CD4-positive, alpha-beta T cell treated with Interleukin-4 for 4 hours (primary cell): ENCODE measurements at places on chromosomes 5 and 9.

DNA sequence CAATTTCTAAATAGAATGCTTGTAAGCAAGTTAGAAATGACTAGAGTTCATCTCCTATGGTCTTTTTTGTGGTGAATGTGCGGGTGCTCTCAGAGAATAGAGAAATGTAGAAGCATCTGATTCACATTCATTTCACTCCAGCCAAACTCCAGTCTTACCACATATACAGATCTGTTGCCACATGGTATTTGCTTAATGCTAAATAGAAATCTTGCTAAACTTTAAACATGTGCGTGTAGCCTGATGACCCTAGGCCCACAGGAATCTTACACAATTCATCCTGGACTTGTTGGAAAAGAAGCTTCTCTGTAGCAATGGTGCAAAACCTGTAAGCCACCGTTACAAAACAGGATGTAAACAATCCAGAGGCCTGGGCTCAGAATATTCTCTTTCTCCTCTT, 135.2 kb downstream of the PCSK1 start:
- no peak for DNase-seq

DNA sequence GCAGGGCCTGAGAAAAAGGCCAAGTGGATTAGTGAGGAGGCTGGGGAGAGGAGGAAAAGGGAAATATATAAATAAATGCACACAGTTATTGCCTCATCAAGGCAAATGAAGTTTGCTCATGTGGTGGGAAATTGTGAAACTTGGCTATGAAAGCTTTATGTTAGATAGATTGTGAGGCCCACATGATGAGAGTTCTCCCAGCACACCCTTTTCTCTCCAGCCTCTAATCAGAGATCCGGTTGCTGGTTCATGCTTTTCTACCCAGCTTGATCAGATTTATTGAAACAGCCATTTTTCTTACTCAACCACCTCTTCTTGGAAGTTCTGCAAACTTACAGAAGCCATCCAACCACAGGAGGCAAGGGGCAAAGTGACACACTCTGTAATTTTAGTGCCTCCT, 125.8 kb upstream of the KLF4 start:
- DNase-seq, result peak; percentile 10

- no peak for DNase-seq
Measured at GRCh38 chr5:138912093-138912492, 37.0 kb upstream of the LRRTM2 start.

DNA sequence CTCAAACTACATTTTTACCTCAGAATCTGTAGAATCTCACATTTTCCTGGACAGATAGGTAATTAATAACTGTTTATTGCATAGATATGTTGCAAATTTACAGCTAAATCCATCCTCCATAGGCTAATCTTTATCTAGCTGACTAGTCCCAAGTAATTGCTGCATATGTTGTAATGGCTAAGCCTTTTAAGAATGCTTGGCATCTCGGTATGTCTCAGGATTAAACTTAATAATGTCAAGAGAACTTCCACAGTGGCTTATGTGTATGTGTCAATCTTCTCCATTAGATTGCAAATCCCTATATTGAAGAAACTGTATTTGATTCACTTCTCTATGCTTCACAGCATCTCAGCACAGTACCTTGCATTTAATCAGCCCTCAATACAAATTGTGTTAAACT, 131.9 kb downstream of the PRDM9 start:
- DNase-seq, result no peak

DNA sequence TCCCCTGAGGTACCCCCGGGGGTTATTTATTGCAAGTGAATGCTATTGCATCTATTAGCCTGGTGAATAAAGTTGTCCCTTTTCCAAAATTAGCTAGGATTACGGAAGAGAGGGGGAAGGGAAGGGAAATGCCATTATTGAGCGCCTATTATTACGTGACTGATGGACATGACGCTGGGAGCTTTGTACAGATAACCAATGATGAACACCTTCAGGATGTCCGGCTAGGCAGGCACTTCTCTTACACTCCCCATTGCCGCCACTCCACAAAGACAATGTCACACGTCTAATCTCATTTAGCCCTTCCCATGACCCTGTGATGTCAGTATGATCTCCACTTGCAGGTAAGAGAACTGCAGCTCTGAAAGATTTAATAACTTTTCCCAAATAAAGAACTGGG, 9.4 kb downstream of the GABRP start:
- DNase-seq, result no peak

- no peak for DNase-seq
Measured at GRCh38 chr5:171619196-171619595, 166.4 kb upstream of the SMIM23 start.

- DNase-seq, result no peak
Measured at GRCh38 chr9:7542693-7543092, 256.9 kb downstream of the DMAC1 start.

GRCh38 chr9:98504298-98505282, 204.1 kb downstream of the GABBR2 start:
- DNase-seq, result no peak

- no peak for DNase-seq
Measured at GRCh38 chr9:36317766-36318165, 59.5 kb upstream of the GNE start.

- no peak for DNase-seq
Measured at GRCh38 chr5:59583810-59584562, 309.5 kb downstream of the PDE4D start.

DNA sequence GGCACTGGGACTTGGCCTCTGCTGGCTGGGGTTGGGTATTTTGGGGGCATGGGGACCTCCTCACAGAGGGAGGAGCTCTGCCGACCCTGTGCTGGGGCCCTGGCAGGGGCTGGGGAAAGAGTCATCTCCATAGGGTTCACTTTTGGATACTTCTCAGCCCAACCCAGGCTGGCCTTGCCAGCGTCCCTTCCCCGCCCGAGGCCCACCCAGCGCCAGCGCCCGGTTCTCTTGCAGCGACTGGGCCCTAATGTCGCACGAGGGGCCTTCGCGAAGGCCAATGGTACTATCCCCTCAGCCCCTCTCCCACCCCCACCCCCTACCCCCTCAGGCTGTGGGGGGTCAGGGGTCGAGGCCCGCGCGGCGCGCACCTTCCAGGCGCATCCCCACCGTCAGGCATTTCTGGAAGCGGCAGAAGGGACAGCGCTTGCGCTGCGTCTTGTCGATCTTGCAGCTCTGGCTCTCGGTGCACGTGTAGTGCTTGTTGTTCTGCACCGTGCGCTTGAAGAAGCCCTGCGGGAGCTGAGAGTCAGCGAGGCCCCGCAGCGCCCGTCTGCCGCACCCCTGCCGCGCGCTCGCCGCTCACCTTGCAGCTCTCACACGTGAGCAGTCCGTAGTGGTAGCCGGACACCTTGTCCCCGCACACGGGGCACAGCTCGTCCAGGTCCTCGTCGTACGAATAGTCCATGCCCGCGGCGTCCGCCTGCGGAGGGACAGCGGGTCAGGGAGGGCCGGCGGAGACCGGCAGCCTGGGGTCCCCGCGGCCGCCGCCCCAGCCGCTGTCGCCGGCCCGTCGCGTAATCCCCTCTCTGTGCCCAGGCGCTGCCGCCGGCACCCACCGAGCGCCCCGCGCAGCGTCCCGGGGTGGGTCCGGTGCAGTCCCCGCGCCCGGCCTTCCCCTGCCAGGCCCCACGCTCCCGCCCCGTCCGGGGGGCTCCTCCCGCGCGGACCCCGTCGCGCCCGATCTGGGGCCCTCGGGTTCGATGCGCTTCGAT, 4.2 kb downstream of the NR5A1 start:
- DNase-seq, result no peak

DNA sequence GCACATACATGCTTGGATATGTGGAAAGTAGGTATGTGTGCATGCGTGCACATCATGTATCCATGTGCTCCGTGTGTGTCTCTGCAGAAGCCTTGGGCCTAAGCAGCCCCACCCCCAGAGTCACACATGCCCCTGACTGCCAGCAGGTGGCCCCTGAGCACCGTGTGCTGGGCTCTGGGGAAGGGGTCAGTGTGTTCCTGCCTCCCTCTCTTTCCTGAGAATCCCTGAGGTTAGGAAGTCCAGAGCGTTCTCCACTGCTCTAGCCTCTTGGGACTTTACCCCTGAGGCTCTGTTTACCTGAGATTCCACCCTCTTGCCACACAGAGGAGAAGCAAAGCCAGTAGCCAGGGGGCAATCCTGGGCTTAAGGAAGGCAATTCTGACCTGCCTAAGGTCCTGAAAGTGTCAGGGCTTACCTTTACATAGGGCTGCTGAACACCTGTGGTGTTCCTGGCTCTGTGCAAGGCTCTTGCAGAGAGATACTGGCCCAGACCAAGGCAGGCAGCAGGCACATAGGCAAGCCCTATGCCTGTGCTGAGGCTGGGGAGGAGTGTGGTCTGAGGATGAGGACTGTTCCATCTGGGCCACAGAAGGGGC, 207.3 kb downstream of the TMEM38B start:
- DNase-seq, result no peak

DNA sequence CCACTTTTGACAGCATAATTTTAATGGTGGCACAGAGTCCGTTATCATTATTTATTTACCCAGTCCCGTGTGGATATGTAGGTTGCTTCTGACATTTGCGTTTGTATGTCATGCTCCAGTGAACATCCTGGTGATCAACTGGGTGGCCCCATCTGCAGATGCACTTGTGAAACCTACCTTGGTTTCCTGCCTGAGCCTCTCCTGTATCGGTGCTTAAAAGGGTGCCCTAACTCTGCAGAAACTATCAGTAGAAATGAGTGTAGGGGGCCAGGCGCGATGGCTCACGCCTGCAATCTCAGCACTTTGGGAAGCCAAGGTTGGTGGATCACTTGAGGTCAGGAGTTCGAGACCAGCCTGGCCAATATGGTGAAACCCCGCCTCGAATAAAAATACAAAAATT, 92.1 kb upstream of the IER5L start:
- DNase-seq, result peak; percentile 46

GRCh38 chr9:94648185-94648584, 8.9 kb upstream of the FBP1 start:
- DNase-seq, result no peak

DNA sequence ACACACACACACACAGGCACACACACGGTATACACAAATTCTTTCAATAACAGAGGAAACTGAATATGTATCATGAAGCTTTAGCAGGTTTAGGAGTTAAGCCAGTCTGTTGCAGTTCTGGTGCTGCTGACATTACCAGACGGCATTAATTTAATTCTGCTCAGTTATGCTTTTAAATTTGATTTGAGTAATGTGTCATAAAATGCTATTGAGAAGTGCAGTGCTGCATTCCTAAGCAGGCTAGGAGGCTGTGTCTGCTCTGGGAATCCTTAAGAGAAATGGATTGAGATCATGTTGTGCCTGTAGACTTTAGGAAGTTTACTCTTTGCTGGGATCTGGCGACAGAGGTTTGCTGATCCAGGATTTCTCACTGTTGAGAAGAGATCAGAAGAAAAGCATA, 733.8 kb downstream of the BRINP1 start:
- DNase-seq, result no peak

DNA sequence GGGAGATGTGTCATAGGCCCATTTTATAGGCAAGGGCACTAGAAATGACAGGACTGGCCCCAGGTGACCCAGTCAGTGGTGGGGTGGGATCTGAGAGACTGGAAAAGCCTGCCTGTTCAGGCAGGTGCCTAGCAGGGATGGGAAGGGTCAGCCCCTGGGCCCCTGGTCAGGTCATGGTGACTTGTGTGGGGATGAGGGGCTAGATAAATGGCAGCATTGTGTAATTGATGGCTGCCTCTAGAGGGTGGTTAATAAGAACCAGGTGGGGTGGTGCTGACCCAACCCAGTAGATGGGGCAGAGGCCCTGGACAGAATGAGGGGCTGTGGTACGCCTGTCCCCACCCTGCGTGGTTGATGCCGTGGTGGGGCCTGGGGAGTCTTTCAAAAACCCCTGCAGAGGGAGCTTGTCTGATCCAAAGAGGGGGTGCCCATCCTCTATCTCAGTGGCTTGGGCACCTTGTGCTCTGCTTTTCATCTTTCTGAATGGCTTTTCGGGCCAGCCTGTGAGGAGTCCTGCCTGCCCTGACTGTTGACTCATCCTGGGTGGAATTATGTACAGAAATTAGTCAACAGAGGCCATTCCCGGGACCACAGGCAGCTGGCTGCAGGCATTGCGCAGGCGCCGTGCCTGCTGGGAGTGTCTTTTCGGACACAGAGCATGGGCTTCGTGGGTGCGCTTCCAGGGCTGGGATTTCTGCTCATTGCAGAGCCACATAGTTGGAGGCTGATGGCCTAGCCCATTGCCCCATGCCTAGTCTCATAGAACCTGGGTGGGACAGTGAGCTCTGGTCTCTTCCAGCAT, 93.6 kb upstream of the PITX1 start:
- no peak for DNase-seq

GRCh38 chr9:73583576-73583975, 431.9 kb downstream of the ANXA1 start:
- no peak for DNase-seq

GRCh38 chr9:27212191-27212590, 84.8 kb downstream of the EQTN start:
- no peak for DNase-seq

DNA sequence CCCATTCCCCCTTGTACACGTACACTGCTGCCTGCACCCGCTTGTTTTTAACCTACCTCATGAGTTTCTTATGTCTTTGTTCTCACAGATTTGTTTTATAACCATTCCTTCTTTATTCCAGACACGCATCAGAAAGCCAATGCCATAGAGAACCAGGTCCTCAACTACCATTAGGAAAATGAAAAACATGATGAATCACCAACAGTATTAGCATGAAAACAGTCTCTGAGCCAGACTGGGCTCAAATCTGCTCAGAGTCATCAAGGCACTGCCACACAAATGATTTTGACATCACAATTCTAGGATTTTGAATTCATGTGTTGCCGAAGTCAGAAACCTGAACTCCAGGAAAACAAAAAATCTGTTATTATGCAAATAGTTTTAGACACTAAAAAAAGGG, 394.1 kb upstream of the GRIA1 start:
- no peak for DNase-seq

DNA sequence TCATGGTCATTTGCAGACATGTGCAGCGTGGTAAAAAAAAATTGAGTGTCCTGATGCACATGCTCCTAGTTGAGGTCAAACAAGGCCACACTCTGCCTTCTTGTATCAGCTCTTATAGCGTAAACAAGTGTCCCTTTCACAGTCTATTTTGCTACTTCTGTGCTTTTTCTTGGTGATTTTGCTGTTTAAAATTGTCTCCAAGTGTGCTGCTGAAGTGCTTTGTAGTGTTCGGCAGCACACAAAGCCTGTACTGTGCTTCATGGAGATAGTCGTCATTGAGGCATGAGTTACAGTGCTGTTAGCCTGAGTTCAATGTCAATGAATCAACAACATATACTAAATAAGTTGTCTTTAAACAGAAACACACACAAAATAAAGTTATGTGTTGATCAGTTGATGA, 690.4 kb upstream of the MEF2C start:
- DNase-seq, result no peak

DNA sequence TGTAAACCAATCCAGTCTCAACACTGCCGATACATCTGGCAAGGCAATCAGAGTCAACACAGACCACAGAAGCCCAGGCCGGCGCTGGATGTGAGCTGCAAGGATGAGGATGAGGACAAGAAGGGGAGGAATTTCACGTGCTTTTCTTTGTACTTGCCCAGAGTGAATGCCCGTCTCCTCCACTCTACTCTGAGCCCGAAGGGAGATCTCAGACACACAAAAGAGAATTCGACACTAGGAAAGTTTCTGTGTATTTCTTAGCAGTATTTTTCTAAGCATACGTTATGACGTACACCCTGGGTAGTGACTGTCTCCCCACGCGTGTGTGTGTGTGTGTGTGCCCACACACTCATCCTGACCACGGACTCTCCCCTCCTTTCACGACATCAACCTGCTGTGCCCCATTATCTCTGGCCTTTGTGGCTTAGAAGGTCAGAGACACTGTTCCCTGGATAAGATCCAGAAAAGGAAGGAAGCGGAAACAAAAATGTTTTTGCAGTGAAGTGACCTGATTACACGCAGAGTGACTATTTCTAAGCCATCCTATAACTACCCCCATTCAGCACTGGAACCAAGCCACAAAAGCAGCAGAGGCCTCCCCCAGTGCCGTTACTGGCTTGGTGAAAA, 227.3 kb upstream of the DAPK1 start:
- no peak for DNase-seq
